ENCODE measurements at places on chromosomes 12 and 14.

DNA sequence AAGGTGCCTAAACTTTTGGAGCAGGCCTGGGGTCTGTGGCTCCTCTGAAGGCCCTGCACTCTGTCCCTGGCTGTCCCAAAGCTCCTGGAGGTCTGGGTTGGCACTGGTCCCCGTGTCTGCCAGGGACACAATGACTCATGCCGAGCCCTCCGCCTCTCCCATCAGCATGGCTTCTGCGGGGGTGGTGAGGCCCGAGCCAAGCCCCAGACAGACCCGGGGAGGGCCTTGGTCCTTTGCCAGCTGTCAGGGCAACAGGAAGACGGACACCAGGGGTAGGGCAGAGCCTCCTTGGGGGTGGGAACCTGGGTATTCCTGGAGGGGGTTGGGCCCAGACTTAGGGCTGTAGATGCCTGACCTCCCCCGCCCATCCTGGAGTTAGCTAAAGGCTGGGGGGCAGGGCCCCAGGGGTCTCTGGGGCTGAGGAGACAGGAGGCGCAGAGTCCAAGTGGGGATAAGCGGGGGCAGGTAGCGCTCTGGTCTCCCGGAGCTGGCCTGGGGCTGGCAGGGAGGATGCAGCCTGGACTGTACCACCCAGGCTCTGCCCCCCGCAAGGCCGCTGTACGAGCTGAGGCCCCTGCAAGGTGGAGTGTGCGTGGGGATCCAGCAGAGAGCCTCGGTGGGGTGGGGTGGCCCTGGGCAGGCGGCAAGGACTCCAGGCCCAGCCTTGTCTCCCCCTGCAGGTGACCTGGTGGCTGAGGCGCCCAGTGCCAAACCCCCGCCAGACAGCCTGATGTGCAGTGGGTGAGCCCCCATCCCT is 16.4 kb upstream of the PUS1 start:
- DNase-seq: no peak

DNA sequence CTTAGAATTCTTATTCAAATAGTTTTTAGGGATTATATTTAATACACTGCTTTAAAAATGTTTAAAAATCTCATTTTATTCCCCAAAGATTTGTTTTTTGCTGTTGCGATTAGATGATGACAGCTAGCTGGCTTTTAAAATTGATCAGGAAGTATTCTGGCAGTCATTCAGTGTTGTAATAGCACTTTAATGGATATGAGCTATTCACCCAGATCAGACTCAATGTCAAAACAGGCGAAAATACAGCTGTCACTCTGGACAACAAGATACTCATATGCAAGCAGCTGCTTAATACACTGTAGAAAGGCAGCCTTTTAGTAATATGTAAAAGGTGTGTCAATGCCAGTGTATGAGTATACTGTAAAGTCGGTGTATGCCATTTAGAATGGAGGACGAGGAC is 91.7 kb downstream of the NPAS3 start:
- no peak for DNase-seq

- no peak for DNase-seq
These were observed 565 bp upstream of the KLHL42 start for GRCh38 chr12:27779416-27779919.

- DNase-seq: peak; percentile 87
These were observed 74.0 kb upstream of the MDM1 start for GRCh38 chr12:68406134-68406576.

DNA sequence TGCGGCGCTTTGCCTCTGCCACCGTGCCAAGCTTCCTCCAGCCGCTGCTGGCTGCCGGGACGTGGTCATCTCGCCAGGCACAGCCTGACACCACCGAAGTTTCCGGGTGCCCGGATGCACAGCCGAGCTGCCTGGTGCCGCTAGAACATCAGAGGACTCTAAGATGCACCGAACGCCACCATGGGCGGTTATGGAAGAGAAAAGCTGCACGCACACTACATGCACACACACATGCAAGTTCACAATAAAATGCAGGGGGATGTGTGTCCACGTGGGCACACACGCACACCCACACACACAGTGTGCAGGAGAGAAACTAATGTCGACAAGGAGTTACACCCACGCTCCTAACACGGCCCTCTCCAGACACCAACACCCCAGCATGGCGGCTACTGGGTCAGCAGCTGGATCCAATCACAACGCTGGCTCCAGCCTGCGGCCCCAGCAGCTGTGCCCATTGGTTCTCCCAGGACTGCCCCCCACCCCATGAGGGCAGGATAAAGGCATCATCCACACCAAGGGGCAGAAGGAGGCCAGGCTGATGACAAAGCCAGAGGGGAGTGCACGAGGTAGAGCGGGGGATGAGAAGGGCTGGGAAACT is 82.7 kb downstream of the BCL11B start:
- DNase-seq: no peak
